ENCODE measurements at places on chromosomes 5 and 9.

GRCh38 chr5:105030153-105030552, 1467.6 kb upstream of the NUDT12 start:
- DNase-seq = no peak

- DNase-seq = no peak
These were observed 52.7 kb upstream of the ELL2 start for GRCh38 chr5:96014395-96014794.

DNA sequence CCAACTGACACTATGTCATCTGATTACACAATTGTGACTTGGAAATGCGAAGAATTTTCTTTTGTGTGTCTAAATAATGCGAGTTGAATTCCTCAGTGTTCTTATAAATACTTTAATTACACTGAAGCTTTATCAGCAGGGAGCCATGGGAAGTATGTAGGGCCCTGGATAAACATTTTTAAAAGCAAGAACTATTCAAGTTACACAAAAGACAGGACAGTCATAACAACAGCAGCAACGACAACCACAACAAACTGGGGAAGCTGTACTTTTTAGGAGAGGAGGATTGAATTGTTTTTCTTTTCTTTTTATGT, 250.3 kb upstream of the ZNF608 start:
- no peak for DNase-seq

DNA sequence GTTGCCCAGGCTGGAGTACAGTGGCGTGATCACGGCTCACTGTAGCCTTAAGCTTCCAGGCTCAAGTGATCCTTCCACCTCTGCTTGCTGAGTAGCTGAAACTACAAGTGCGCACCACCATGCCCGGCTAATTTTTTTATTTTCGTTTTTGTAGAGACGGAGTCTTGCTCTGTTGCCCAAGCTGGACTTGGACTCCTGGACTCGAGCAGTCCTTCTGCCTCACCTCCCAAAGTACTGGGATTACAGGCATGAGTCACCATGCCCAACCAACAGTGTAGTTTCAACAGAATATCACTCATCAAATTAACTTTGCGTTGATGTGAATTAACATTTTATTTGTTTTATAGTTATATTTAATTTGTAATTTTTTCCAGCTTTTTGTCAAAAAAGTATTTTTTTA, 45.3 kb downstream of the WDR70 start:
- no peak for DNase-seq

- DNase-seq = no peak
These were observed 88.3 kb upstream of the CTNND2 start for GRCh38 chr5:11992518-11992917.

DNA sequence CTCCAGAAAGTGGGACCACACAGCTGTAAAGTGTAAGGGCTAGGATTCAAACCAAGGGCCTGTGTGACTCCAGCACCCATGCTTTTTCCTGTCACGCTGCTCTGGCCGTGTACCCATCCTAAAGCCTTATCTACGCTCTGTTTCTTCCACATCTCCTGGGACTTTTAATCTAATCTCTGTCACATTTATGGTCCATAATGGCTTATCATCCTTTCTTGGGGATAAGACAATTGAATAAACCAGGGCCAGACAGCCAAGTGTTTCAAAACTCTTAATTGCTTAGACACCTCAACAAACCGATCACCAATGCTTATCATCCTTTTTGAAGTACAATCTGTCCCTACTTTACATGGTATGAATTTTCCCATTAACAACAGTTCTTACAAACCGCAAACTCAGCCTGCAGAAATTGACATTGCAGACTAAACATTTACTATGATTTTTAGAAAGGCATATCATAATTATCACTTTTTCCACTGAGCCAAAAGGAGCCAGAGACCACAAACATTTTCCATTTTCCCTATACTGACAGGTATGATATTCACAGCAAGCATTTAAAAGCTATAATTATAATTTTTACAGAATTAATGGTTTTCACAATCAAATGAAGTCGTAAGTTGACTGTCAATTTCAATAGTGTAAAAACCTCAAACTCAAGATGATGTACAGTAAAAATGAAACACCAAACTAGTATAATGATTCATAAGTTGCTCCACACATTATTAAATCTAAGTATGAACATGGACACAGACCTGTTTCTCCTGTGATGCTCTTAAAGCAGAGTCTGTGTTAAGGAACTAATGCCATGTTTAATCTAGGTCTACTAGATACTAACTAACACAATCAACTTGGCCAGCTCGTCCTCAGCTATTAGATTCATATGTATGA, 99.5 kb downstream of the FBXW11 start:
- no peak for DNase-seq

DNA sequence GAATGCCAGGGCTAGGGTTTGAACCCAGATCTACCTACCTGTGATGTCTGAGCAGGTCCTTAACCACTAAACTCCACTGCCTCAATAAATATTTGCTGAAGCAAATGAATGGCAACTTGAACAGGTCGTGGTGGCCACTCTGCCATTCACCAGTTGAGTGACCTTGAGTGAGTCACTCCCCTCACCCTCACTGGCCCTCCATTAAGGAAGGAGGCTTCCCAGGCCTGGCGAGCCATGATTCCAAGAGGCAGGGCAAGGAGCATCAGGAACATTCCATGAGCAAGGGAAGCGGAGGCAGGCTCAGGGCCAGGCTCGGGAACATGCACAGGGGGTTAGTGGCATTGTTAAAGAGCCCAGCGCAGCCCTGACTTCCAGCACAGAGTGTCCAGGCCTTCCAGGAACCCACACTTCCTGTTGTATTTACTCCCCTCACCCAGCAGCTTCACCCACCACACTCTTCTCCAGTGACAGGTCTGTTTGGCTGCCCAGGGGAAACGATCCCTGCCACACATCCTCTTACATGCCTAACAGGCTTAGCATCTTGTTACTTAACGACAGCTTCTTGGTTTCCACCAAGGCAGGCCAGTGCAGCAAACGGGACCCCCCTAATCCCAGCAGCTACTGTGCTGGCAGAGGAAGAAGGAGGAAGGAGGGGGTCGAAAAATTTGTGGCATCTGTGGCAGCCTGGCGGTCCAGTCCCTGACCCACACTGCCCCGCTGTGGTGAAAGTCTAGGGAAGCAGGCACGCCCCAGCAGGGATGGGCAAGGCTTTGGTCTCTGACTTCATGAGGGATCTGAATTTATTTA, 43.7 kb upstream of the TTC1 start:
- peak; percentile 18 for DNase-seq

DNA sequence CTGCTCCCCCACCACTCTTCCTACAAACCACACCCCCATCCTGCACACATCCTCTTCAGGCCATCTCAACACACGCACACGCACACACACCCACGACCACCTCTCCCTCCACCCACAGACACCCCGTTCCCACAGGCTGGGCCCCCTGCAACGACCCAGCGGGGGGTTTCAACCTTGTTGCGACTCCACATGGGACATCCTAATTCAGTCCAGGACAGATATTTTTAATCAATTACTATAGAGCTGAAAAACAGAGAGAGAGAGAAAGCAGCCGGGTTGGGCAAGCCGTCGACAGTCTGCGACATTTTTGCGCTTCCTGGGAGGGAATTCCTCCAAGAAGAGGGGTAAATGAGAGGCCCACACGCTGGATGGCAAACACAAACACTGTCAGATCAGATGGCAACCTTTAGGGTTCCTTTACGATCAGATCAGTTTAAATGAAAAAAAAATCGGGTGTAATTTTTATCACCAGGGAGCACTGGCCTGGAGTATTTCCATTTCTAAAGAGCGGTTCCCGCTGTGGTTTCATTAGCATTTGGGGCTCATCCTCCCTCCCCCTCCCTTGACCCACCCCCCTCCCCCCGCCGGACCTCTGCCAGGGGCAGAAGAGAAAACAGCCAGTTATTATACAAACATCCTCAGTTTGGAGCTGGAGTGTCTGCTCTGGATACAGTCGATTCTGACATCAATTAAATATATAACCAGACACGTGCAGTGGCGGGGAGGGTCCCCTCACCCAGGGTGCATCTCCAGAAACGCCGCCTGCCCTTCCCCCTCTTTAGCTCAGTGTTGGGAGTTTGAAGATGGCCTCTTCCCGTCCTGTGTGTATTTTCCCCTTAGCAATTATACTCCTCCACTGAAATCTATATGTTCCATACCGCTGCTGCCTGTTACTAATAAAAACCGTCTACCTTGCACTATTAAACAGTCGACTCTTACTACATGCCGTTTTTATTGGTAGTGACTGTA, 2.3 kb upstream of the IRX2 start:
- peak; percentile 66 for DNase-seq

DNA sequence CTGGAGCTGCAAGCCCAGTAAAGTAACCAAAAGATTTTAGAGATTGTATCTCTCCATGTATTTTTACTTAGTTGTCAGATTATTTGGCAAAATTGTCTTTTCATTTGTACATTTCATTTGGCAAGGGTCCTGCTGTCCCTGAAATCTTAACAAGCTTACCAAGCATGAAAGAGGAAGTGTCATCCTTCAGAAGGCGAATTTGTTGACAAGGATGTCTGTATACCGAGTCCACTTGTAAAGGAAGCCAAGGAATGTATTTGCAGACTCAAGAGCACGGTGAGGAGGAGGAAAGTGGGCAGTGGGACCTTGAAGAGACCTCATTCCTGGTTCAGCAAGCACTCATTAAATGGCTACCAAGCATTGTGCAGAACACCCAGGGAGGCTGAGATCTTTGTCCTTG, 7.5 kb upstream of the OTULINL start:
- DNase-seq = no peak

GRCh38 chr9:130857864-130858738, 23.0 kb downstream of the ABL1 start:
- no peak for DNase-seq

GRCh38 chr9:2385746-2386145, 235.8 kb upstream of the VLDLR start:
- no peak for DNase-seq

DNA sequence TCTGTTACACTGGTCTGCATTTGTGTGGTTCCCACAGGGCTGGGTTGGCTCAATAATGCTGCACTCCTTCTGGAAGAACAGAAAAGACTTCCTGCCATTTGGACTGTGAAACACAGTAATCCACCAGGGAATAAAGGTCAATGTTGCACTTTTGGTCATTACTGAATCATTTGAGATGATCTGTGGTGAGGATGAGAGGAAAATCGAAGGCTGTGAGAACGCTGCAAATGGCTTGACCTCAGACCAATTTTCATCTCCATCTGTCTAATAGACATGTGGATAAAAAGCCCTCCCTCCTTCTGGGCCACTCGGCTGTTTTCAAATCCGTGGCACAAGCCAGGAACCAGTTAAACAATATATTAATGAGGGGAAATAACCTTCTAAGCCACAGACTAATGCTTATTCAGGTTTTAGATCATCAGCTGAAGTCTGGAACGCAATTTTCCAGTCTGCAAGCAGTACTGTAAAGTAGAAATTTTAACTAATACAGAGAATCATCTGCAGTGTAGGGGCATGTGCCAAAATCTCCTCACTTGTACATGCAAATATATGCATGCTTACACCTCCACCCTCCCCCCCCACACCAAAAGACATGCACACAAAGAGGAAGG, 20.2 kb downstream of the TLE1 start:
- DNase-seq = no peak

DNA sequence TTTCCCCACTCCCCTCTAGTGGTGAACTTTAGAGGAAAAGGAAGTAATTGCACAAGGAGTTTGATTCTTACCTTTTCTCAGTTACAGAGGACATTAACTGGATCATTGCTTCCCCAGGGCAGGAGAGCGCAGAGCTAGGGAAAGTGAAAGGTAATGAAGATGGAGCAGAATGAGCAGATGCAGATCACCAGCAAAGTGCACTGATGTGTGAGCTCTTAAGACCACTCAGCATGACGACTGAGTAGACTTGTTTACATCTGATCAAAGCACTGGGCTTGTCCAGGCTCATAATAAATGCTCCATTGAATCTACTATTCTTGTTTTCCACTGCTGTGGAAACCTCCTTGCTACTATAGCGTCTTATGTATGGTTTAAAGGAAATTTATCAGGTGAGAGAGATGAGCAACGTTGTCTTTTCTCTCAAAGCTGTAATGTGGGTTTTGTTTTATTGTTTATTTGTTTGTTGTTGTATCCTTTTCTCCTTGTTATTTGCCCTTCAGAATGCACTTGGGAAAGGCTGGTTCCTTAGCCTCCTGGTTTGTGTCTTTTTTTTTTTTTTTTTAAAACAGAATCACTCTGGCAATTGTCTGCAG, 25.3 kb downstream of the SLC22A5 start:
- DNase-seq = peak; percentile 31

- no peak for DNase-seq
These were observed 71.9 kb downstream of the ACTL7B start for GRCh38 chr9:108783731-108784495.

- DNase-seq = no peak
These were observed 630.4 kb downstream of the PSAT1 start for GRCh38 chr9:78927099-78927940.

GRCh38 chr5:94197970-94198369, 420.4 kb downstream of the KIAA0825 start:
- no peak for DNase-seq

DNA sequence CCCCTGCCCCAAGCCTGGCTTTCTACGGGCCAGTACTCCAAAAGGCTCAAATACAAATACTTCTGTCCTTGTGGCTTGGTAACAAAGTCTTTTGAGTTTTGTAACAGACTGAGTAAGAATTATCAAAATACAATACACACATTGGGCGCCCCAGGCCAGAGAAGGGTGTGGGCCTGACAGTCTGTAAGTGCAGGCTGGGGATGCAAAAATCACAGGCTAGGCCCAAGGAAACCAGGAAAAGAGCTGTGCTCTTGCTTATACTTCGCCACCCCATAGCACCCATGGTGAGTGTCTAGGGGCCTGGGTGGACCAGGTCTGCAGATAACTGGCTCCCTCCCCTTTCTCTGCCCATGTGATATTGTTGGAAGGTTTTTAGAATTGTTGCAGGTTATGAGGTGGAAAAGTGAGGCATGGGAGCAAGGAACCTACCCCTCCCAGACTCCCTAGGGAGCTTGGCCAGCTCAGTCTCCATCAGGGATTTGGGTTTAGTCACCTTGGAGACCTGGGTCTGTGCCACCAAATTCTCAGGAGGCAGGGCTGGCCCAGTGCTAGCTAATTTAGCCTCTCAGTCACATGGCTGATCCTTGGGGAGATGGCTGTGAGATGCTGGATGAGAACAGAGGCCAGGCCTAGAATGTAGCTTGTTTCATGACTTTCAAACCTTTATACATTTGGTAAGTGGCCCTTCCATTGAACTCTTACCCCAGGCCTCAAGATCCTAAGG, 72.9 kb downstream of the TARS1 start:
- DNase-seq = no peak

DNA sequence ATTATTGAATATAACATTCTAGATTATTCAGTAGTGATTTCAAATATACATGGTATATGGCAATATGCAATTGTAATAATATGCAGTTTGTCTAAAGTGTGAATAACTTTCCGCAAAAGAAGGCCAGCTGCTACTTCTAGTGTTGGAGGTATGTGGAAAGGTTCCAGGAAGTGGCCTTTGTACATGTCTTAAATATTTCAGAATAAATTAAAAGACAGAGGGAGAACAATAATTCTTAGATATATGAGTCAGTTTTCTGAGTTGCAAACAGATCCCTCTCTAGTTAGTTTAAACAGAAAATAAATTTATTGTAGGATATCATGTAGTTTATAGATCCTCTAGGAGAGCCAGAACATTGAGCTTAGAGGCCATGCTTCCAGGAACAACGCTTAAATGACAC, 210.8 kb upstream of the ELL2 start:
- DNase-seq = no peak

All from NCI-H526 (cell line).